ENCODE measurements at places on chromosomes 7 and 10.

GRCh38 chr10:4763960-4764428 lies 62.0 kb upstream of the AKR1E2 start:
- DNase-seq: no peak

GRCh38 chr7:47624689-47625088 lies 42.8 kb upstream of the TNS3 start:
- no peak for DNase-seq

GRCh38 chr10:129171812-129172211 lies 295.2 kb upstream of the MGMT start:
- DNase-seq: no peak

GRCh38 chr10:627032-627992 lies 62.2 kb downstream of the DIP2C start:
- DNase-seq: no peak

GRCh38 chr7:133869556-133869955 lies 257.6 kb upstream of the LRGUK start:
- DNase-seq: no peak

- no peak for DNase-seq
These were observed 1.5 kb downstream of the GIMAP8 start for GRCh38 chr7:150451833-150452461.

- DNase-seq: no peak
These were observed 62.7 kb downstream of the LGI1 start for GRCh38 chr10:93820434-93820833.

GRCh38 chr10:15704581-15704968 lies 15.1 kb downstream of the ITGA8 start:
- DNase-seq: no peak

DNA sequence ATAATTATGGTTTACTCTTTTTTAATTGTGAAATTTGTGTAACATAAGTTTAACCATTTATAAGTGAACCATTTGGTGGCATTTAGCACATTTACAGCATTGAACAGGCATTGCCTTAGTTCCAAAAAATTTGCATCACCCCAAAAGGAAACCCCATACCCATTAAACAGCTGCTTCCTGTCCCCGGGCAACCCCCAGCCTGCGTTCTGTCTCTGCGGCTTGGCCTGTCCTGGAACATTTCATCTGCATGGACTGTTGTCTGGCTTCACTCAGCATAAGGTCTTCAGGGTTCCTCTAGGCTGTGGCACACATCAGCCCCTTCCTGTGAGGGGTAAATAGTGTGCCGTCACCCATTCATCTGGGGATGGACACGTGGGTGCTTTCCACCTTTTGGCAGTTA lies 6.9 kb downstream of the RET start:
- DNase-seq: no peak

DNA sequence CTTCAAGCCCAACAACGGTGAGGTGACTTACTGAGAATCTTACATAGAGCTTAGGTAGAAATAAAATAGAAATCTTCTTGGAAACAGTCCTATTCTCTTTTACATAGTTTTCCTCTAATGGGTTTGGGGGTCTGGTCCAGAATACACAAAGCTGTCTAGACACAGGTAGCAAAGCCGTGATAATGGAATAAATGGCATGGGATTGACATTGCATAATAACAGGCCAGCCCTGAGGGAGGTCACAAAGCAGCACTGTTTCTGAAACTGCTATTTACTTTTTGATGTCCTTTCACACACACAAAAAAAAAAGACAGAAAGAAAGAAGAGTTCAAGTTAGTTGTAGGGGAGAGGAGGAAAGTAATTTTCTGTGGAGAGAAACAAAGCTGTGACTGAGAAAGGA lies 364.8 kb upstream of the SORCS1 start:
- no peak for DNase-seq

DNA sequence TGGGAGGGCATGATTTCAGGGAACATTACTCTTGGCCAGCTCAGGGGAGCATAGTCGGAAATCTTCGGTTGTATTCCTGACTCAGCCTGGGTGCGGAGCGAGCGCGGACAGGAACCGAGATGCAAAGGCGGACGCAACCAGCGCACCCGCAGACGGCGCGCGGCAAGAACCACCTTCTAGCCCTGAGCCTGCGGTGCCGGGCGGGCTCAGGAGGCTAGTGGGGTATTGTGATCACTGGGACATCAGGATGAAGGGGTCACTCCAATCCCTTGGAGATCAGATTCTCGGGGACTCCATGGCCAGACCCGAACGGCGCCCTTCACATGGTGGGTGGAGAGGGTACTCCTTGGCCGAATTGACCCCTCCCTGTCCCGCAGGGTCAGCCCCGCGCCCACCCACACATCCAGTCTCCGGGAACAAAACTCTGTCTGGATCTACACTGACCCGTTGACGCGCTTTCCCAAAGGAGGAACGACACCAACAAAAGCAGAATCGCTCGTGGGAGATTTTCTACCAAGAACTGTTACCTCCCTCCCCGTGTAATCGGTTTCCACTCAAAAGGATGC lies 730.5 kb downstream of the ZWINT start:
- no peak for DNase-seq

DNA sequence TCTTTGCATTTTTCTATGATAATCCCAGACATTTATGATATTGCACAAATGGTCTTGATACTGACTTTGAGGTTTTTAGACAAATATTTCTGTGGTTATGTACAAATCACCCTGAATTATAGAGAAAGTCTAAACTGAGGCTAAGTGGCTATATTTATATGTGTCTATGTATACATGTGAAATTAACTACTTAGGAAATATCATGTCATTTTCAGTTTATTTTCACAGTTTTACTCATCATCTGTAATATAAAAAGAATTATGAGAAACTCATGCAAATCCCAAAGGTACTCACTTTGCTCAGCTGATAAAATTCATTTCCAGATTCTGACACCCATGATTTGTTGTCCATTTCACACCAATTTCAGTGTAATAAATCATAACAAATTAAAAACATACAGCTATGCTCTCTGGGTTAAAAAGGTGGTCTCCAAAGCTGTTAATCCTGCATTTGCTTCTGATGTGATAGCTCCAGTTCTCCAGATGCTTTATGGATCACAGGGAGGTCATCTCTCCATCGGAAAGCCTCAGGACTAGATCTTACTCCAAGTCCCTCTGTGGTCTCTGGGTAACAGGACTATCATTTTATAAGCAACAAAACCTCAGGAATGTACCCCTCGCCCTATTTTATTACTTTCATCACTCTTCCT lies 673.9 kb downstream of the PARD3 start:
- DNase-seq: no peak

- no peak for DNase-seq
These were observed 510.2 kb upstream of the KLF6 start for GRCh38 chr10:4294996-4295792.

DNA sequence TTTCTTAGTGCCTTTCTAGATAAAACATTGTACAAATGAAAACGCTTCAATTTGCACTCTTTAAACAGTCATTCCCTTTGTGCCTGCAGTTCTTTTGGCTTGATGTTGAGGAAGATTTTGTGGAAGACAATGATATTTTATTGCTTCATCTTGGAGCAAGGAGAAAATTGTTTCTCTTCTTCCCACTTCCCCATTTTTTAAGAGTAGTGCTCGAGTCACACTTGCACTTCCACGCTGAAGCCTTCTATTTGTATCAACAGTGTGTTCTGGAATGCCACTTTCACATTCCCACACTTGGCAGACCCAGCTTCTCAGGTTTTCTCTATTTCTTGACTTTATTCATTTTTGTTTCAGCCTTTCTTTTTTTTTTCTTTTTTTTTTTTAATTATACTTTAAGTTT lies 369.3 kb downstream of the PAXIP1 start:
- no peak for DNase-seq

DNA sequence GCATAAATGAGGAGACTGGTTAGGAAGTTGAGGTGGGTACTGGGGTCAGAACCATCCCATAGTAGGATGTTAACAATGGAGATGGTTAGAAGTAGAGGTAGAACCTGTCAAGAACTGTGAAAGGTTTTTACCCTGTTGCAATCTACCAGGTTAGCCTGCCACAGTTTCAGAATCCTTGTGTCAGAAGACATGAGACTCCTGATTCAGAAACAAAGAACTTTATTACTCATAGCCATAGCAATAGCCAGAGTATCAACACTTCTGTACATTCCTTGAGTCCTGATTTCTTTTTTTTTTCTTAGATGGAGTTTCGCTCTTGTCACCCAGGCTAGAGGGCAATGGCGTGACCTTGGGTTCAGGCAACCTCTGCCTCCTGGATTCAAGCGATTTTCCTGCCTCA lies 200.9 kb downstream of the GRM3 start:
- no peak for DNase-seq

- no peak for DNase-seq
These were observed 139.3 kb downstream of the CDCA7L start for GRCh38 chr7:21806388-21806787.

- no peak for DNase-seq
These were observed 10.1 kb downstream of the GDF2 start for GRCh38 chr10:47332371-47332770.

GRCh38 chr10:124632064-124632531 lies 112.1 kb downstream of the FAM53B start:
- DNase-seq: no peak

DNA sequence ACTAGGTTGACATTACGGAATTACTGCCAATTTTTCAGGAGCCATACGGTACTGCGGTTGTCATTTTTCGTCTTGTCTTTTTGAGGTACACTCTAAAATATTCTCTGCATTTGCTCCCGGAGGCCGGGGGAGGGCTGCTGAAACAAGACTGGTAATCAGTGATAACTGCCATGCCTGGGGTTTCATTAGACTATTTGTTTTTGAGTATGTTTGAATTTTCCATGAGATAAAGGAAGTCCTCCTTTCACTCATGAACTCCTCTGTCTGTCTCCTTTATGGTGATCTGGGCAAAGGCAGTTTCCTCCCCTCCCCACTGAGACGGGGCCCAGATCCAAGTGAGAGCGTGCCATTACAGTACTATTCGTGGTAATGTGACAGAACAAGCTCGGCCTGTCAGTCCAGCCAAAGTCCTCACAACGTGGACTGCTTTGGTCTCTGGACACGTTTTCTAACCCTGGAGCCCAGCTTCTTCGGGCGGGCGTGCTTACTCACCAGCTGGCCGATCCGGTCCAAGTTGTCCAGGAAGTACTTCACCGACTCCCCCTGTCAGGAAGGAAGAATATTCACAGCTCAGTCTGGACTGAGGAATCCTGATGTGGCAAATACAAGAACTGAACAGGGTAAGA lies 45.1 kb downstream of the AMZ1 start:
- DNase-seq: no peak

DNA sequence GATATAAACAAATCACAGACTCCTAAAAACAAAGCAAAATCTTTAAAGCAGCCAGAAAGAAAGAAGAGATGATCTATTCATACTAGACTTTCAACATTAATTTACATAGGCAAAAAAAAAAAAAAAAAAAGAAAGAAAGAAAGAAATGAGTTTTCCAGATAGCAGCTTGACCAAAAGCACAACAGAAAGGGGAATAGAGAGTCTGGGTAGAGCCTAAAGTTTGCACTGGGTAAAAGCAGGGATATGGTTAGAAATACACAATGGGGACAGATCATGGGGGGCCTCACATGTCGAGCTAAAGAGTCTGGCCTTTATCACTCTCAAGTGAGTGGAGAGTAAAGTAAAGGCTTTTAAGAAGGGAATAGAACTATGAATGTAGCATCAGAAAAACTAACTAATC lies 169.8 kb downstream of the SGMS1 start:
- DNase-seq: no peak

DNA sequence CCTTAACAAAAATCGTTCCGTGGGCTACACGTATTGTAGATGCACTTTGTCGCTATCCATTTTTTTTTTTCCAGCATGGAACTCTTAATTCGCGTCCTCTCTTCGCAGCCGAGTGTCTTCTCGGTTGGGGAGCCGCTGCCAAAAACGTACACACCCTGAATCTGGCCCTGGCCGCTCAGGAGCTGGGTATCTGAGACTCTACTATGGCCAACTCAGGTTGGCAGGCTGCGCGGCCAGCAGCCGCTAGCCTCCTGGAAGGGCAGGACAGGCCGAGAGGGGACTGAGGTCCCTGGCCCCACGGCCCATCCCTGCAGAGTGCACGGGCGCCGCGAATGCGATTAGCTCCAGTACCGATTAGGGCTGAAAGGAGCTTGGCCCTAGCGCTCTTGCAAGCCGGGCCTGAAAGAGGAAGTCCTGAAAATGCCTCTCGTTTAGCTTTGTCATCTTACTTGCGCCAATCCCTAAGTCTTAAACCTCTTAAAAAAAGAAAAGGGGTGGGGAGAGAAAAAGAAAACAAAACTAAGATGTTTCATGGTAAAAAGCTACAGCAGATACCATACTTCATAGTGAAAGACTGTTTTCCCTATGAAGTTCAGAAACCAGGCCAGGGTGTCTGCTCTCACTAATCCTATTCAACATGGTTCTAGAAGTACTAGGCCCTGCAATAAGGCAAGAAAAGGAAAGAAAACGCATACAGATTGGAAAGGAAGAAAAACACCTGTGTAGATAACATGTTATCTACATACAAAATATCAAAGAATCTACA lies 113.2 kb upstream of the RHEB start:
- DNase-seq: peak; percentile 13

DNA sequence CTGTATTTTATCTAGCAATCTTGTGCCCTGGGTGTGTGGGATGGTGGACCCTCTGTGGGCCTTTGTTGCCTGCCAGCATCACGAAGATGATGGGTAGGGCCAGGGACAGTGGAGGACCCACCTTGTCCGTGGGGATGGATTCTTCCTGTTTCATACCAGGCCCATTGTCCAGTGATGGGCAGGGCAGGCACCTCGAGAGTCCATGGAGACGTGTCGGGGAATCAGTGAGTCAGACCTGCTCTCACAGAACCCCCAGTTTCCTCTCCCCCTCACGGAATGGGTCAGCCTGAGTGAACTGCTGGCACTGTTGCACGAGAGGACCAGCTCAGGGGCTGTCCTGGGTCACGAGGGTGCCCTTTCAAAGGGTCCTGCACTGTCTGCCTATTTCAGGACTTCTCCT lies 401.2 kb downstream of the RPS24 start:
- DNase-seq: no peak

GRCh38 chr7:78333530-78334425 lies 535.2 kb downstream of the PHTF2 start:
- no peak for DNase-seq

DNA sequence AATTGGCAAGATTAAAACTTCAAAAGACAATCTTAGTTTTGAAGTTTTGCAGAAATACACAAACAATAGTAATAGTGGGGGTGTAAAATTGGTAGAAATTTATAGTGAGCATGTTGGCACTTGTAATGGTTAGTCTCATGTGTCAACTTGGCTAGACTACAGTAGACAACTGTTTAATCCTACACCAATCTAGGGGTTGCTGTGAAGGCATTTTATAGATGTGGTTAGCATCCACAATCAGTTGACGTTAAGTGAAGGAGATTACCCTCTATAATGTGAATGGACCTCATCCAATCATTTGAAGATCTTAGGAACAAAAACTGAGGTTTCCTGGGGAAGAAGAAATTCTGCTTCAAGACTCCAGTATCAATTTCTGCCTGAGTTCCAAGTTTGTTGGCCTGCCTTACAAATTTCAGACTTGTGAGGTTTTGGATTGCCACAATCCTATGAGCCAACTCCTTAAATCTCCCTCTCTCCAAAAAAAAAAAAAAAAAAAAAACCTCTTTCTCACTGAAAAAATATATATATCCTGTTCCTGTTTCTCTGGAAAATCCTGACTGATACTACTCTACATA lies 531.6 kb upstream of the IGFBP3 start:
- DNase-seq: no peak

GRCh38 chr7:13217768-13218167 lies 530.3 kb downstream of the ARL4A start:
- no peak for DNase-seq

GRCh38 chr7:122143751-122144711 lies at the start of gene AASS:
TSS of gene AASS (minus strand) at chr7:122144249. CDS start at chr7:122133726, 10,523 bp downstream.
- DNase-seq: peak; percentile 54

- no peak for DNase-seq
These were observed 11.4 kb upstream of the TACR2 start for GRCh38 chr10:69428165-69428564.

Measured in stimulated activated CD8-positive, alpha-beta memory T cell treated with anti-CD3 and anti-CD28 coated beads, Interleukin-4, amount 100 ng/mL, for 4 hours (primary cell).